NCI-H1436 (cell line): ENCODE measurements at places on chromosomes 3 and 15.
A peak's percentile ranks its signal among the peaks of the same experiment; 100 is the strongest.

DNA sequence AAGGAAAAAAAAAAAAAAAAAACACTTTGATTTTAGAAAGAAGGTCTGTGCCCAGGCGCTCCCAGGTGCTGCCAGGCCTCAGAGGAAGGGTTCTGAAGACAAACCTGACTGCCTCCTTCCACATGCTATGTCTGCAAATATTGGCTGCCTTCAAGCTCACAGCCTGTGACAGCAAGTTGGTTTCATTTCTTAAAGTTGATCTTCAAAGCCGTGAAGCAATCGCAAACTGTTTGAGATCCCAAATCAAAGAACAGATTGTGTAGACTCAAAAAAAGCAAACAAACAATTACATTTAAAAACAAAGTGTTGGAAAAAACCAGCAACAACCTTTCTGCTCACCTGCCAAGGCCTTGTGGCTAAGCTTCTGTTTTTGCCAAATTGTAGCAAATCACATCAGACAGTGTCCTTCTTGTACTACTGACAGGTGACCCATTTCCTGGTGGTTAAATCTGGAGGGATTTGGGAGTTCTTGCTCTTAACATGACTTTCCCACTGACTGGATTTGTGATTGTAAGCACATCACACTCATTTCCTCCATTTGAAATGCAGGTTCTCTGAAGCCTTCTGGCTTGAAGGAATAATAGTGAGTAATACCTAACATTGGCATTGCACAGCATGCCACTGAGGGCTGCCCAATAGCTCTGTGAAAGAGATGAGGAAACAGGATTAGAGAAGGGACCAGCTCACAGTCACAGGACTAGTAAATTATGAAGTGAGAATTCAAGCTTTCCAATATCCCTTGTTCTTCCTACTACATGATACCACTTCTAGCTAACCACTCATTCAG is 502.4 kb downstream of the LPP start:
- no peak for DNase-seq

GRCh38 chr3:143707848-143708247 is 140.4 kb downstream of the SLC9A9 start:
- DNase-seq = no peak

DNA sequence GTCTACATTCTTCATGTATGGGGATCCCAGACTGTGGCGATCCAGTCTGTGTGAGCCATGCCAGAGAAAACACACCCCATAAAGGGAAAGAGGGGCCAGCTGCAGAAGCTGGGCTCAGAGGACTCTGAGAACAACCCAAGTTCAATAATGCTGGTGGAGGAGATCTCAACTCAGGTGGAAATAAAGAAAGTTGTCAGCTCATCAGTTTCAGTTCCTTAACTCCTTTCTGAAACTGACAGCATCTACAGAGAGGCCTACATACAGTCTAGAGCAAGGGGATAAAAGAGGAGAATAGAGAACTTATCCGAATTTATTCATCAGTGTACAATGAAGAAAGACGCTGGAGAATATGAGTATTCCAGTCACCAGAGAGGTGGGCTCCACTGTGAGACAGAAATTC is 77.0 kb downstream of the NTRK3 start:
- no peak for DNase-seq

DNA sequence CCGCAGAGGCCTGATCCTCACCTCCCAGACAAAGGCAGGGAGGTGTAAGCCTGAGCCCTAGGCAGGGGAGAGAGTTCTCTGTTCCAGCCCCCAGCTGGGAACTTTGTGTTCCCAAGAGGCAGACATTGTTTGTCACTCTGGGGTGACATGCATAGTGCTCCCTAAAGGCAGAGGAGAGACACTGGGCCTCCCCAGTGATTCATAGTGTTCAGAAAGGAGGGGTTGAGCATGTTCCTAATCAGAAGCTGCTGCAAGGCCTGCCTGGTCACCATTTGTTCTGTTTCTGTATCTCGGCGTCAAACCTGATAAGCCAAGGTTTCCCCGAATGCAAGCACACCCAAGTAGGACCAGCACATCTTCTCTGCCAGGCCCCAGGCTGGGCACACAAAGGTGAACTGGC is 24.0 kb upstream of the SLC6A6 start:
- no peak for DNase-seq

- DNase-seq = no peak
Measured at GRCh38 chr3:59115364-59116232, 65.8 kb upstream of the CFAP20DC start.

DNA sequence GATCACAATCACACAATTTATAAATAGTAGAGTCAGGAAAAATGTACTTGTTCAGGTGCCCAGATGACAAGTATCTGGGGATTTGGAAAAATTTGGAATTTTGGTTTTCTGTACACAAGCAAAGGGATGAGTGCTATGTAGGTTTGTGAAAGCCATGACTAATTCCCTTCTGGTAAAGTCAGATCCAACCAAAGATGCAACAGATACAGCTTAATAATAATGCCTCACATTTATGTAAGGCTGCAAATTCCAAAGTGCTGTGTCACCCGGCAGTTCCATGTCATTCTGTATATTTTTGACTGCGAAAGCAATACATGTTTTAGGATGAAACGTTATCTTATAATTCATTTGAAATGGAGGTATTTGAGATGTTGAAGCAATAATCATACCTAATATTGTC is 102.7 kb upstream of the AGBL1 start:
- no peak for DNase-seq

- no peak for DNase-seq
Measured at GRCh38 chr3:173055228-173055933, 85.7 kb downstream of the SPATA16 start.

- no peak for DNase-seq
Measured at GRCh38 chr3:53624061-53624857, 129.8 kb downstream of the CACNA1D start.

DNA sequence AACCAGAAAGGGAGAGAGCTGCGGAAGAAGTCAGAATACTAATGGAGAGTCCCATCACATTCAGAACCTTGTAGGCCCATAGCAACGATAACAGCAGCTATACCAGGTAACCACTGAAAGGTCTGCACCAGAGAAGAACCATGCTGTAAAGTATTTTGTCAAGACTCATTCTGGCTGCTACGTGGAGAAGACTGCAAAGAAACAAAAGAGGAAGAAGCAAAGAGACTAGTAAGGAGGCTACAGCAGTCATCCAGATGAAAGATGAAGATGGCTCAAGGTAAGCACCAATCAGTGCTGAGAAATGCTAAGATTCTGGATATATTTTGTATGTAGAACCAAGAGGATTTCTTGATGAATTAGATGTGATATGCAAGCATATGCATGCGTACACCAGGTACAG is 39.6 kb downstream of the ACAP2 start:
- DNase-seq = no peak

DNA sequence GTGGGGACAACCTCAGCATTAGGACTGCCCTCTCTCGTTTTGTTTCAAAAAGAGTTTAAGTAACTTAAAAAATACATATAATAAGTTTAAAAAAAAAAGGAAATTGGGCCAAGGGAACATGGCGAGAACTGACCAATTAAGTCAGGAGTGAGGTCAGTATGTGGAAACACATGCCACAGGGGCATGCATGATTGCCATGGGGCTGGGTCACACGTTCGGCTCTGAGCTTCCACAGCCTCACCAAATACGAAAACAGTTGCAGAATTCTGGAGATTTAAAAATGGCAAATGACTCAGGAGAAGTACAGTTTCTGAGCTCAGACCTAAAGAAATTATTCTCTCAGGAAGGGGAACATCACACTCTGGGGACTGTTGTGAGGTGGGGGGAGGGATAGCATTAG is 24.1 kb downstream of the PDE8A start:
- no peak for DNase-seq

- DNase-seq = no peak
Measured at GRCh38 chr3:126554560-126555525, 3.9 kb downstream of the C3orf22 start.

DNA sequence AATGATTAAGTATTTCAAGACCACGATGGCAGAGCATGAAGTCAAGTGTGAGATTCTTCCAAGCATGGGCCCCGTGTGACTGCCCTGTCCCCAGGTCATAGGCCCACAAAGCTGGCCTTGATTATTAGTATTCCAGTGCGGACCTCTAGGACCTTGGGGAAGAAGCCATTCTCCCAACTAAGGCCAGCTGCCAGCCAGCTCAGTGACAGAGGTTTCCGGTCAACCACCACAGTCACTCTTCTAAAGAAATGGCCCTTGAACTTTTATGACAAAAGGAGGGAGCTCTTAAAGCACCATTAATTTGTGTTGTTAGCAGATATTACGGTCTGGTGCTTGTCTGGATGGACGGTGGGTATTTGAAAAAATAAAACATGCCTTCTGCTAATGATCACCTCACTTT is 28.0 kb downstream of the FAM3D start:
- DNase-seq = no peak

- no peak for DNase-seq
Measured at GRCh38 chr3:117624424-117624823, 914.8 kb downstream of the TUSC7 start.

DNA sequence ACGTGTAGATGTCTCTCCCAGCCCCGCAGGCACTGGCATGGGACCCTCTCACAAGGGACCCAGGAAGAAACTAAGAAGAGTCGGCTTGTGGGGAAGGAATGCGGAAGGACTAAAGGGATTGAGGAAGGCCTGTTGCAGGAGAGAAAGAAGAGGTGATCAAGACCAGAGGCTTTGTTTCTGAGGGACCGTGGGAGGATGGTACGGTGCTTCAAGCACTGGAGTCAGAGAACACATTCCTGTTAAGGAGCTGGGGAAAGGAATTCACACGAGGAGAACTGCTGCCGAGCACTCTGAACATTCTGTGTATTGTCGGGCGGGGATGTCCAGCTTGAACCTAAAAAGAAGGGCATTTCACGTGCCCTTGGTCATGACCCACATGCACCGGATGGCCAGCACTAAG is 91.4 kb downstream of the TAMM41 start:
- no peak for DNase-seq

GRCh38 chr3:53350652-53351051 is 3.3 kb upstream of the DCP1A start:
- DNase-seq = no peak

GRCh38 chr15:80679167-80679803 is 15.8 kb upstream of the ABHD17C start:
- no peak for DNase-seq

DNA sequence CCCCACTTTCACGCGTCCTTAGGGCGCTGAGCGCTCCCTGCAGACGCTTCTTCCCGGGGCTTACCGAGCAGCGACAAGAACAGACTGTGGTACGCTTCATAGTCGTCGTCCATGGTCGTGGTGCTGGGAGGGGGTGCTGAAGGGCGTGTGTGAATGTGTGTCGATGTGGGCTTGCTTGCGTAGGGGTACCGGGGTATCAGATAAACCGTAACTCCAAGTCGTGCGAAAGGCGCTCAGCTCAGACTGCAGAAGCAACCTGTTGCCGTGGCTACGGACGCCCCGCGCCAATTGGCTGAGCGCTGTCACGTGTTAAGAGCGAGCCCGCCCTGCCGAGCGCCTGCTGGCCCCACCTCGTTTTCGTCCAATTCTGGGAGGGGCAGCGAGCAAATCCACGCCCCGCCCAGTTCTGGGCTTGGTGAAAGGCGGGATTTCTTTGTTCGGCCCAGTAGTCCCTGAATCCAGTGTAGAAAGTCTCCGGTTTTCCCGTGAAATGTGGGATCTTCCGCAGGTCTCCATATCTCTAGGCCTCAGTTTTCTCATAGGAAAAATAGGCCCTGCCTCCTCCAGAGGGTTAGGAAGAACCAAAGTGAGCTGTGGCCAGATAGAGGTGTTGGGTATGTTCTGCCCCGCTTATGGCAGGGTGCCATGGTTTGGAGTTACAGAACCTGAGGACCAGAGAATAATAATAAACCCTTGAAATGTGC is at the start of gene EFCAB12:
Gene EFCAB12 (minus strand): TSS at position 261 of the 704 bp plus-strand sequence. CDS start 148 bp downstream, at position 113.
- peak; percentile 99 for DNase-seq

DNA sequence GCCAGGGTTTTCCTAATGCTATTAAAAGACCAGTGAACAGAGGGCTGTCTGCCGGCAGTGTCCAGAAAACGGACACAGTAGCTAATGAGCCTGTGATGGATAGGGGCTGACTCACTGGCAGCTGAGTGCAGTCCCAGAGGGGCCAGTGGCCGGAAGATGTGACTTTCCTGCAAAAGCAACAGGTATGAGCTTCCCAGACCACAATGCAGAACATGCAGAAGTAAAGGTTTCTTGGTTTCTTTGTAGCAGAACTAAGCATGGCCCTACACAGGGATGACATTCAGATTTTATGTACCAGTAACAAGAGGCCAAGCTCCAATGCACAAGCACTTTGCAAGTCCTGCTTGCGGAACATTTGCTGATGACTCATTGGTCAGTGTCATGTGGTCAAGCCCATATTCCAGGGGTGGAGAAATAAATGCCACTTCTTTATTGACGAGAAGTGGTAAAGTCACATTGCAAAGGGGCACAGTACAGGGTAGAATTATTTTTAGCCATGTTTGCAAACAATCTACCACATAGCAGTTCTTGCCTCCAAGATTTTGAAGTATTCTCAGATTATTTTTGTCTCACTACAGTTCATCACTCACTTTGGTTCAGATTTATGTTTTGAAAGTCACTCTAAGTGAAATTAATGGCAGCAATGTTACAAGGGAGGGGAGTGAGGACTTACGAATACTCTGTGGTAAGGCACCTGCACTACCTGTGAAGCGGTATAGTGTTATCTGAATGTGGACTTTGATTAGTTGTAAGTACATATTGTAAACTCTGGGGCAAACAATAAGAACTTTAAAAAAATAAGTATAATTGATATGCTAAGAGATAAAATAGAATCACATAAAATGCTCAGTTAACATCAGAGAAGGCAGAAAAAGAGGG is 263.3 kb downstream of the ABHD5 start:
- no peak for DNase-seq

DNA sequence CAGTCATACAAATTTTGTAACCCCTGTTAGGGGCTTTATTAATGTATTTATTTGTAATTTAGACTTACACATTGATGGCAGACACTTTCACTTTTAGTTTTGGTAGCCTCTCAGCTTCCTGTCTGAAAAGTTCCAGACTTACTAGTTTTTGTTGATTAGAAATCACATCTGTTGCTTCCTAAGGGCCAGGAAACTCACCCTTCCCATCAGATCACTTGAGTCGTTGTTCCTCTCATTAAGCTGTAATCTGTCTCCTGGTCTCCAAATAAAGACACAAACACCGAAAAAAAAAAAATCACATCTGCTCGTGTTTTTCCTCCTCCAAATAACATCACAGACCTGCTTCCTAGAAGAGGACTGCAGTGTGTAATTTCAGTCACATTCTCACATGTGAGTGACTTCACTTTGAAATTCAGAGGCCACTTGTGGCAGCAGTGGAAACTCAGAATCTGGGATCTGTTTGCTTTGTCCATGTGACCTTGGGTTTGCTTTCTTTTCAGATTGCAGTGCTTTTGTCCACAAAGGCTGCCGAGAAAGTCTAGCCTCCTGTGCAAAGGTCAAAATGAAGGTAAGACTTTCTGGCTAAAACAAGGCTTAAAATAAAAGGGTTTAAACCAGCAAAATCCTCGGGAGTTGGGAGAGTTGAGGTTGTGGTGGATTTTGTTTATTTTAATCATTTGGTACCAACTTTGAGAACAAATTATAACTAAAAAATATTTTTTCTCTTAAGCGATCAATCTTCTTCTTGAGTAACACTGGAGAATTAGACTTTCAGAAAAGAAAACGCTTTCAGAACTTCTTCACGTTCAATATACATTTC is 87.0 kb downstream of the KLHL25 start:
- no peak for DNase-seq
